ENCODE measurements at places on chromosomes 7 and 10.
A peak's percentile ranks its signal among the peaks of the same experiment; 100 is the strongest.

DNA sequence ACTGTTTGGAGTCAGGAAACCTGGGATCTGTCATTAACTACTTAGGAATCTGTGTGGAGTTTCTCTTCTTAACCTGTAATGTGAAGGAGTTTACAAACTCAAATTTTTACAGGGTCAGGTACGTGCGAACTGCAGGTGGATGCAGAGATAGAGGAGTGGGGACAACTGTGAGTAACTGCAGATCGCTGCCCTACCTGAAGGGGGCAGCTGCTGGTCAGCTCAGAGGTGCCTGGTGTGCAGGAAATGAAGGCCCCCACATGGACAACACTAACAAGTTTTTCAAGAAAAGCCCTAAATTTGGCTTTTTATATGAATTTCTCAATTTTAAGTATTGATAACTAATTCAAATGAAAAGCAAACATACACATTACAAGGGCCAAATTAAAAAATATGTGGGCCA is 380.0 kb downstream of the REEP3 start:
- DNase-seq, result peak; percentile 55

GRCh38 chr7:129615018-129615417 is 3.5 kb downstream of the NRF1 start:
- no peak for DNase-seq

DNA sequence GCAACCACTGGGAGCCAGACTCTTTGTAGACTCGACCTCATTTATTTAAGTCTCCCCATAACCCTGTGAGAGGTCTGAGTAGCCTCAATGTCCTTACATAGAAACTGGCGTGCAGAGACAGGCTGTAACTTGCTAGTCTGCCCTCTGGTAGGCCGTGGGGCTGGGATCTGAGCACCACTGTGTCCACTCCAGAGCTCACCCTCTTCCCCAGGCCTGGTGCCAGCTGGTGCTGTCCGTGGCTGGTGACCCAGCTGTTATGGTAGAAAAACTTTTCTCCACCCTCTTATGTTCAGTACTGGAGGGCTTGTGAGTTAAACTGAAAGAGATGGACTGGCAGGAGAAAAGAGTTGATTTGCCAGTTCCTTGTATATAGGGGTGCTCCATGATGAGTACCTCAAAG is 41.9 kb downstream of the ADAMTS14 start:
- no peak for DNase-seq

DNA sequence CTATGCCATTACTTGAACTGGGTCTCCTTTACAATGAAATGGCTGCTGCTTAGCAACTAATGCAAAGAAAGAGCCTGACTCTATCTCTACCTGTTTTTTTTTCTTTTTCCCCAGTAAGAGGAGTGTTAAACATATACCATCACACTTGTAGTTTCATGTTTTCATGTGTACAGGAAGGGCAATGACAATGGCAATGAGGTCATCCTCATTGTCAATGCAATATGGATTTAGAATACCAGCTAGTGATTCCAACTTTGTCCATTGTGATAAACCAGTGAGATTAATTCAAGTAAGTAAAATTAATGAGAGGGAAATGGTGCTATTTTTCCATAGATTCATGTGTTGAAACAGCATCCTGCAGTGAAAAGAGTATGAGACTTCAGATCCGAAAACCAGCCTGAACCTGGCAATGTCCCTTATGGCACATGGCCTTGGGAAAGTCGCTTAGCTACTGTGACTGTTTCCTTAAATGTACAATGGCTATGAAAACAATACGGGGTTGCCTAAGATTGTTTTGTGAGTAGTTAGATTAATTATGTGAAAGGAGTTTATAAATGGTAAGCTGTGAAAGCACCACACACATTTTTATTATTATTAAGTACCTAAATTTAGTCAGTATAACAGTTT is 11.2 kb downstream of the DGKI start:
- no peak for DNase-seq

GRCh38 chr7:104818961-104819880 is 194.8 kb upstream of the KMT2E start:
- no peak for DNase-seq

- DNase-seq, result no peak
Measured at GRCh38 chr10:125548356-125548755, 134.6 kb downstream of the TEX36 start.

- DNase-seq, result no peak
Measured at GRCh38 chr10:61047081-61047480, 103.1 kb upstream of the RHOBTB1 start.

Measured in WTC11 (cell line).